Activated CD8-positive, alpha-beta T cell treated with anti-CD3 and anti-CD28 coated beads, Interleukin-2, amount 10 ng/mL, durations not matched to agents 7 days and 5 days (primary cell): ENCODE measurements at places on chromosomes 12 and 14.

DNA sequence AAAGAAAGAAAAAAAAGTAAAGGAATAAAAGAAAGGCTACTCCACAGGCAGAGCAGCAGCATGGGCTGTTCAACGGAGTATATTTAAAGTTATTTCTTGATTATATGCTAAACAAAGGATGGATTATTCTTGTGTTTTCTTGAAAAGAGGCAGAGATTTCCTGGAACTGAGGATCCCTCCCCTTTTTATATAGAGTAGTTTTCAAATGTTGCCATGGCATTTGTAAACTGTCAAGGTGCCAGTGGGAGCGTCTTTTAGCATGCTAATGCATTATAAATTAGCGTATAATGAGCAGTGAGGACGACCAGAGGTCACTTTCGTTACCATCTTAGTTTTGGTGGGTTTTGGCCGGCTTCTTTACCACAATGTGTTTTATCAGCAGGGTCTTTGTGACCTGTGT is 383.0 kb downstream of the PCNX1 start:
- peaks cover 22% of the 10 kb centered on the region for H3K4me1 ChIP-seq
- DNase-seq: no peak
- H3K36me3 ChIP-seq: peaks cover 3% of the 10 kb centered on the region
- no peak overlapping the region for H3K27ac ChIP-seq
- peaks cover 2% of the 10 kb centered on the region for H3K27me3 ChIP-seq
- H3K4me3 ChIP-seq: no peak overlapping the region

- H3K4me1 ChIP-seq: peaks cover 30% of the 10 kb centered on the region
- peaks cover 18% of the 10 kb centered on the region for H3K36me3 ChIP-seq
- H3K4me3 ChIP-seq: no peak overlapping the region
- peaks cover 9% of the 10 kb centered on the region for H3K27me3 ChIP-seq
Observed at GRCh38 chr14:22600027-22600426, 1.9 kb downstream of the ABHD4 start.

GRCh38 chr12:32897281-32897610 is 669 bp upstream of the PKP2 start:
- peak overlapping the region; percentile 11 for H3K27ac ChIP-seq
- no peak for DNase-seq
- peak overlapping the region; percentile 49 for H3K4me3 ChIP-seq
- H3K27me3 ChIP-seq: peaks cover 36% of the 10 kb centered on the region
- H3K4me1 ChIP-seq: peaks cover 11% of the 10 kb centered on the region
- no peaks in the 10 kb centered on the region for H3K36me3 ChIP-seq

GRCh38 chr12:39309516-39309915 is 133.4 kb downstream of the KIF21A start:
- no peak overlapping the region for H3K27ac ChIP-seq
- H3K4me3 ChIP-seq: no peak overlapping the region
- no peaks in the 10 kb centered on the region for H3K27me3 ChIP-seq
- DNase-seq: no peak

GRCh38 chr14:71629765-71630492 is 302.3 kb upstream of the RGS6 start:
- H3K27ac ChIP-seq: no peak overlapping the region
- H3K36me3 ChIP-seq: peaks cover 40% of the 10 kb centered on the region
- DNase-seq: no peak
- no peaks in the 10 kb centered on the region for H3K4me1 ChIP-seq
- no peak overlapping the region for H3K4me3 ChIP-seq

DNA sequence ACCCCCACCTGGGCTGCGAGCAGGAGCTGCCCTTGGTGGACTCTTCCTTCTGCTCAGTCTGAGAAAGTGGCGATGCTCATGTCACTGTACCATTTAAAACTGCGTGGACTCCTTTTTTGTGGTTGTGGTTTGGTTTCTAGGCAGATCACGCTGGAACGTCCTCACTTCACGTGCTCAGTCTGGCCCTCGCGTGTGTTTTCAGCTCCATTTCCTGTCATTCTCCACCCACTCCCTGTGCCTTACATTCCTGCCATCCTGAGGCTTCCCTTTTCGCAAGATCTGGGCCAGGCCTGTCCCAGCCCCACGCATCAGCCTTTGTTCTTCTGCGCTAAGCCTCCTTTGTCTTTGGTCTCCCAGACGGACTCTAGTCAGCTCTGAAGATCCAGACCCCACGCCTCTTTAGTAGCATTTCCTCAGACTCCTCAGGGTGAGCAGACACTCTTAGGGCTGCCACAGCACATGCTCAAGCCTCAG is 105.4 kb downstream of the FBXL14 start:
- peaks cover 2% of the 10 kb centered on the region for H3K36me3 ChIP-seq
- DNase-seq: peak; percentile 36
- peaks cover 13% of the 10 kb centered on the region for H3K4me1 ChIP-seq
- no peaks in the 10 kb centered on the region for H3K27me3 ChIP-seq

- no peak overlapping the region for H3K4me3 ChIP-seq
- peaks cover 42% of the 10 kb centered on the region for H3K4me1 ChIP-seq
- peak overlapping the region; percentile 39 for H3K27ac ChIP-seq
- H3K27me3 ChIP-seq: no peaks in the 10 kb centered on the region
- no peaks in the 10 kb centered on the region for H3K36me3 ChIP-seq
- DNase-seq: peak; percentile 53
Observed at GRCh38 chr14:95265106-95266094, 54.3 kb downstream of the CLMN start.

DNA sequence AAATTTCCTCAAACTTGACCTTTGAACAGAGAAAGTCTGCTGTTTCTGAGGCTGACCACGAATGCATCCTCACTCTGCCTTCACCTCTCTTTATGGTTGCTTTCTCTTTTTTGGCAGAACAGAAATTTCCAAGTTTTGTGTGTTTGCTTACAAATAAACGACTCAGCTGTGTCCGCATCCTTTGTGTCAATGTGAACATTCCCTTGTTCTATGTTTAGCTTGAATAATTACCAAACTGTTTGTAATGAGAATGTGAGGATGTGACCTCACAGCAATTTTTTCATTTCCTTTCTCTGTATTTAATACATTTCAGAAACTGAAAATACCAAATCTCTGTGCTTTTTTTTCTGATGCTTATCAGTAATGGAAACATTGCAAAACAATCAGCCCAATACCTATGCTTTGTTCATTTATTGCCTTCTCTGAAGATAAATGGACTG is 410.9 kb downstream of the EGLN3 start:
- no peak for DNase-seq
- no peak overlapping the region for H3K27ac ChIP-seq
- H3K36me3 ChIP-seq: no peaks in the 10 kb centered on the region
- H3K4me1 ChIP-seq: peaks cover 5% of the 10 kb centered on the region
- no peak overlapping the region for H3K4me3 ChIP-seq
- no peaks in the 10 kb centered on the region for H3K27me3 ChIP-seq

GRCh38 chr14:100660882-100661635 is 65.6 kb upstream of the DLK1 start:
- peaks cover 16% of the 10 kb centered on the region for H3K4me1 ChIP-seq
- DNase-seq: no peak
- peaks cover 10% of the 10 kb centered on the region for H3K27me3 ChIP-seq

GRCh38 chr14:23125933-23126524 is 7.0 kb upstream of the CEBPE start:
- no peaks in the 10 kb centered on the region for H3K36me3 ChIP-seq
- H3K4me3 ChIP-seq: no peak overlapping the region
- peaks cover 20% of the 10 kb centered on the region for H3K4me1 ChIP-seq
- H3K27ac ChIP-seq: peak overlapping the region; percentile 12

- no peak for DNase-seq
- H3K4me1 ChIP-seq: peaks cover 9% of the 10 kb centered on the region
- no peak overlapping the region for H3K4me3 ChIP-seq
Observed at GRCh38 chr12:25655702-25656101, 102.6 kb upstream of the LMNTD1 start.

DNA sequence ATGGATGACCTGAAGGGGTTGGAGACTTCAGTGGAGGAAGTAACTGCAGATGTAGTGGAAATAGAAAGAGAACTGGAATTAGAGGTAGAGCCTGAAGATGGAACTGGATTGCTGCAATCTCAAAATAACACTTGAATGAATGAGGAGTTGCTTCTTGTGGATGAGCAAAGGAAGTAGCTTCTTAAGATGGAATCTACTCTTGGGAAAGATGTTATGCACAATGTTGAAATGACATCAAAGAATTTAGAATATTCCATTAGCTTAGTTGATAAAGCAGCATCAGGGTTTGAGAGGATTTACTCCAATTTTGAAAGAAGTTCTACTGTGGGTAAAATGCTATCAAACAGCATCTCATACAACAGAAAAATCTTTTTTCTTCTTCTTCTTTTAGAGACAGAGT is 186.4 kb upstream of the PRKD1 start:
- H3K27ac ChIP-seq: no peak overlapping the region
- H3K4me1 ChIP-seq: no peaks in the 10 kb centered on the region
- no peaks in the 10 kb centered on the region for H3K36me3 ChIP-seq

GRCh38 chr14:51869411-51870100 is 9.1 kb downstream of the GNG2 start:
- peak; percentile 42 for DNase-seq
- H3K4me3 ChIP-seq: no peak overlapping the region
- peaks cover 43% of the 10 kb centered on the region for H3K4me1 ChIP-seq
- no peaks in the 10 kb centered on the region for H3K27me3 ChIP-seq
- peak overlapping the region; percentile 47 for H3K27ac ChIP-seq
- peaks cover 34% of the 10 kb centered on the region for H3K36me3 ChIP-seq

DNA sequence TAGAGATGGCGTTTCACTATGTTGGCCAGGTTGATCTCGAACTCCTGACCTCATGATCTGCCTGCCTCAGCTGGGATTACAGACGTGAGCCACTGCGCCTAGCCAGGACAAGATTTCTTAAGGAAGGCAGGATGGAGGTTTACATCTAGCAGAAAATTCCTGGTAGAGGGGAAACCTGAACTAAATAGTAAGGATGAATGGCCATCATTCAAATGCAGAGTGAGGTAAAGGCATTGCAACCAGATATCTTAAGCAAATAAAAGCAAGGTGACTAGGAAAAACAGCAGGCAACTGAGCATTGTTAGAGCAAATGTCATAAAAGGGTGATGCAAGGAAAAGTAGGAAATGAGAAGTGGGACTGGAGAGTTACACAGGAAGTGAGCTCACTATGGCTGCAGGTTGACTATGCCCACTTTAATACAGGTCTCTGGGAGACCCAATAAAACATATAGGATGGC is 133.0 kb downstream of the SOX5 start:
- no peak overlapping the region for H3K27ac ChIP-seq
- H3K4me1 ChIP-seq: no peaks in the 10 kb centered on the region
- no peak overlapping the region for H3K4me3 ChIP-seq
- H3K36me3 ChIP-seq: no peaks in the 10 kb centered on the region

DNA sequence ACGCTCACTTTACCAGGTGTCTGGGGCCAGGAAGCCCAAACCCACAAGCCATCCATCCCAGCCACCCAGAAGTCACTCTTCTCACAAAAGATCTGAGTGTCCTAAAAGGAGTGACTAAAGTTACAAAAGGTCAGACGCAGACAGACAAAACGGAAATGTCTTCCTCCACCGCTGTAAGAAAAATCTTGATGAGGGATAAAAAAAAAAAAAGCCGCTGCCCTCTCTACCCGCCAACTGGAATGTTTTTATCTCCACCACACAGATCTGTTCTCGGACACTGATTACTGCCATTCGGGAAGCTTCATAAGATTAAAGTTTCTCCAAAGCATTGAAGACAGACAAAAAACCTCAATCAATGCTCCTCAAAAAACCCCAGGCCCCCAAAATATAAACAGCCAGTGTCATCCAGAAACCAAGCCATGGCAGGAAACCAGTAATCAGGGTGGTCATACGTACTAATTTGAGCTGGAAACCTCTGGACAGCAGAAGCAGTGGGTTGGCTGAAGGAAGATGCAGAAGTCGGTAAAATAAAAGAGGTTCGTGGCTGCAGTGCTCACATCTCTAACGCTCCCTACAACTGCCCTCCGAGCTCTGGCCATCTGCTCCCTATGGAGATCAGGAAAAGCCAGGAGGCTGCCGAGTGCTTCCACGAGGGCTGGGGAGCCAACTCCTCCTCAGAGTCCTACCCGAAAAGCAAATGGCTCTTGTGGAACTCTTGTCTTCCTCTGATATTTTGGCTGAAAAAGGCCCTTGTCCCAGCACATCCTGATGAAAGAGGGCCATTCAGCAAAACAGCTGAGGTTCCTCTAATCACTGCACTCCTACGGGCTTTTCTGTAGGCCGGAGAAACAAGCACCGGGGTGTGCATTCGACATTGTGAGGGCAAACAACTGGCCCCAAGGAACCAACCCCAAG is 30.3 kb downstream of the SSH1 start:
- DNase-seq: no peak
- H3K4me1 ChIP-seq: peaks cover 76% of the 10 kb centered on the region

DNA sequence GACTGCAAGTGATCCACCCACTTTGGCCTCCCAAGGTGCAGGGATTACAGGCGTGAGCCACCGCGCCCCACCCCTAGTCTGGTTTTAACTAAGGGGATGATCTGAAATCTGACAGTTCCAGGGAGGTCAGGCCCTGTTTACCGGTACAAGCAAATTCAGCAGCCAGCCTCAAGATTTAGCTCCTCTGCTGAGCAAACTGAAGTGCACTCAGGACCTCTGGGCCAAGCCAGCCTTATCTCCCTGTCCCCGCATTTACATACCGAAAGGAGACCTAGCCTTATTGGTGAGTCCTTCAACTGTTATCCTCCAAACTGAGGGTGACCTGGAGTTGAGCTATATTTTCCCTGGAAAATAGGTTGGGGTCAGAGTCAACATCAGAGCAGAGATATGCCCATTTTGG is 835 bp upstream of the ABHD4 start:
- DNase-seq: no peak
- peaks cover 20% of the 10 kb centered on the region for H3K27me3 ChIP-seq
- H3K4me3 ChIP-seq: peak overlapping the region; percentile 92
- H3K36me3 ChIP-seq: peaks cover 5% of the 10 kb centered on the region
- H3K27ac ChIP-seq: no peak overlapping the region

DNA sequence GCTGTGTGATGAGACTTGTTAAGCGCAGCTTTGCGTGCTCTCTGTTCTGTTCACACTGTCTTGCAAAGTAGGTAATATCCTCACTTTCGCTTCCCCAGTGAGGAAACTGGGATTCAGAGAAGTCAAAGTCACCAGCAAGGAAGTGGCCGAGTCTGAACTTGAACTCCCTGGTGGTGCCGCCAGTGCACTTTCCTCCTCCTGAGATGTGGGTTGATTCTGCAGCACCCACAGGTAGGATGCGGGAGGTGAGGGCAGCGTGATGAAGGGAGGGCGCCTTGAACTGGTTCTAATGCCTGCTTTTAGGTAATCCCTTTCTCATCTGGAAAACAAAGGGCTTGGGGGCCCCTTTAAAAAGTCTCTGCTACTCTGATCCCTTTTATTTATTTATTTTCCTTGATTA is 54.9 kb upstream of the IGF1 start:
- DNase-seq: no peak
- no peaks in the 10 kb centered on the region for H3K4me1 ChIP-seq
- peaks cover 6% of the 10 kb centered on the region for H3K27me3 ChIP-seq
- H3K36me3 ChIP-seq: no peaks in the 10 kb centered on the region

- no peaks in the 10 kb centered on the region for H3K4me1 ChIP-seq
- DNase-seq: no peak
- H3K27me3 ChIP-seq: no peaks in the 10 kb centered on the region
- no peaks in the 10 kb centered on the region for H3K36me3 ChIP-seq
- no peak overlapping the region for H3K27ac ChIP-seq
- H3K4me3 ChIP-seq: no peak overlapping the region
Observed at GRCh38 chr12:130226771-130227170, 64.5 kb downstream of the FZD10 start.

- no peak for DNase-seq
- H3K36me3 ChIP-seq: no peaks in the 10 kb centered on the region
- H3K4me3 ChIP-seq: no peak overlapping the region
- no peak overlapping the region for H3K27ac ChIP-seq
- no peaks in the 10 kb centered on the region for H3K4me1 ChIP-seq
Observed at GRCh38 chr12:82638324-82638723, 48.4 kb upstream of the TMTC2 start.

GRCh38 chr14:31788340-31788739 is 227.1 kb downstream of the NUBPL start:
- H3K36me3 ChIP-seq: no peaks in the 10 kb centered on the region
- no peak for DNase-seq
- no peaks in the 10 kb centered on the region for H3K27me3 ChIP-seq
- no peak overlapping the region for H3K4me3 ChIP-seq
- H3K27ac ChIP-seq: no peak overlapping the region
